T-helper 1 cell (primary cell): ENCODE measurements at places on chromosomes 1 and 21.

DNA sequence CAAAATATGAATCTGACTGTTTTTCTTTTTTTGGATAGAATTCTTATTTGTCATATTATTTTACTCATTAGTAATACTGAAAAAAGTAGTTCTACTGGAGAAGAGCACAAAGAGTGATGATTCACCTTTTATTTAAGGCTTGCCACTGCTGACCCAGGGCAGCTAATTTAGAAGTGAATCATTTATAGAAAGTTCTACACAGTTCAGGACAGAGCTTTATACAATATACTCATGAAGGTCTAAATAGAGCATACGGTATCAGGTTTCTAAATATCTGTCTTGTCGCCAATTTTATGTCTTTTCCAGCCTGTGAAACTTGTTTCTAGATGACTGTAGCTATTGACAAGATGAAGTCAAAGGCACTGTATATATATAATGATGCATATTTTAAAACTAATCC is 25.0 kb downstream of the GIPC2 start:
- DNase-seq = no peak

GRCh38 chr1:104760017-104760416 is 1010.3 kb downstream of the AMY1C start:
- no peak for DNase-seq

GRCh38 chr1:170415710-170416372 is 116.1 kb upstream of the GORAB start:
- no peak for DNase-seq

DNA sequence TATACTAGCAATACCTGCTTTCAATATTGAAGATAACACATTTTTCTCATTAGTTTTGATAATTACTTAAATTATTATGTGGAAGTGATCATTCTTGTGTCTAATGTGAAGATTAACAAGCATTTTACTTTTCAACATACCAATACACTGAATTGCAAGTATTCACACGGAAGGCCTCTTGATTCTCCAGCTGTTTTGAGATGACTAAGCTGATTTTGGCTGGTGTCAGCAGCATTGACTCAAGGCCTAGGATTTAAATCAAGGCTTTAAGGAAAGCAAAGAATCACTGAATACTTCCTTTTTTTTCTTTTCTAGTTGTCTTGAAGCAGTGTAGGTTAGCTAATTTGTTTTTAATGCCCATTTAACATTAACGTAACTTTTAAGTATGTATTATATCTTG is 373.7 kb downstream of the SRGAP2C start:
- DNase-seq = no peak
